ENCODE measurements at places on chromosomes 2 and 18.

DNA sequence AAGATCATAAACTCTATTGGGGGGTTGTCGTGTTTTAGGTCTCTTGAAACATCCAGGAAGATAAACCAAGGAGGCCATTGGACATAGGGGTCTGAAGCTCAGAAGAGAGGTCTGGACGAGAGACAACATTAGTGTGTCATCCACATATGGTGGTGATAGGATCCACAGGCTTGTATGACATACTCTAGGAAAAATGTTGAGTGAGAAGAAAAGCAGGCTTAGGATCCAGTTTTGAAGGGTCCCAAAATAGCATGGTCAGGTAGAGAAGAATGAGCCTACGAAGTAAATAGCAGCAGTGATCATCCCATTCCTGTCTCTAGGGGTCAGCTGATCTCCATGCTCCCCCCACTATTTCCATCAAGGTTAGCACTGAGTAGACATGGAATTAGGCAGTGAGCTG lies 166.8 kb downstream of the ANKRD30B start:
- DNase-seq: no peak

DNA sequence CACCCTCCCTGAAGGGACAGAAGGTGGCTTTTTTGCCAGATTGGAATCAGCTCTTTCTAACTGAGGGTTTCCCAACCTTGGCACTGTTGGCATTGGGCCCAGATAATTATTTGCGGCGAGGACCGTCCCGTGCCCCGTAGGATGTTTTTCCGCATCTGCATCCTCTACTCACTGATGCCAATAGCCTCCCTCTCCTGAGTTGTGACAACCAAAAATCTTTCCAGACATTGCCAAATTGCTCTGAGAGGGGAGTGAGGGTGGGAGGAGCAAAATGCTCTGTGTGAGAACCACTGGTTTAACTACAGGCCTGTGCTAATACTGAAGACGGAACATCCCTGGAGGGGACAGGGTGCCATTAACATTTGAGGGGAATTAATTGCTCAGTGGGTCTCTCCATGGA lies 33.6 kb upstream of the GLI2 start:
- no peak for DNase-seq

- no peak for DNase-seq
Observed at GRCh38 chr2:203550266-203550665, 15.2 kb upstream of the RAPH1 start.

- DNase-seq: no peak
Observed at GRCh38 chr2:39020383-39020782, 100.5 kb downstream of the SOS1 start.

Measured in activated gamma-delta T cell treated with anti-CD3 and anti-CD28 coated beads, Interleukin-2, amount 50 U/mL, for 16 hours (primary cell).